ENCODE measurements at places on chromosomes 13 and 19. TPM values are rescaled to one million over a fixed set of nuclear protein-coding genes. Genes with fewer than 3 reads are reported as not detected.
A peak's percentile ranks its signal among the peaks of the same experiment; 100 is the strongest.

GRCh38 chr19:45130888-45131615 is 29.7 kb downstream of the NKPD1 start:
- no peak overlapping the region for H3K4me3 ChIP-seq
- DNase-seq = no peak
- no peak overlapping the region for H3K27ac ChIP-seq
- H3K4me1 ChIP-seq = peaks cover 3% of the 10 kb centered on the region

The FFAR1 gene
- not detected for total RNA-seq

The ELF1 gene
- 61.7 TPM for total RNA-seq

The TRAPPC5 gene
- total RNA-seq = 82.4 TPM

- no peak overlapping the region for H3K4me3 ChIP-seq
- no peaks in the 10 kb centered on the region for H3K27me3 ChIP-seq
- H3K4me1 ChIP-seq = peaks cover 18% of the 10 kb centered on the region
- peak; percentile 4 for DNase-seq
- H3K36me3 ChIP-seq = no peaks in the 10 kb centered on the region
These were observed 155.7 kb upstream of the SLITRK1 start for GRCh38 chr13:84038001-84038400.

DNA sequence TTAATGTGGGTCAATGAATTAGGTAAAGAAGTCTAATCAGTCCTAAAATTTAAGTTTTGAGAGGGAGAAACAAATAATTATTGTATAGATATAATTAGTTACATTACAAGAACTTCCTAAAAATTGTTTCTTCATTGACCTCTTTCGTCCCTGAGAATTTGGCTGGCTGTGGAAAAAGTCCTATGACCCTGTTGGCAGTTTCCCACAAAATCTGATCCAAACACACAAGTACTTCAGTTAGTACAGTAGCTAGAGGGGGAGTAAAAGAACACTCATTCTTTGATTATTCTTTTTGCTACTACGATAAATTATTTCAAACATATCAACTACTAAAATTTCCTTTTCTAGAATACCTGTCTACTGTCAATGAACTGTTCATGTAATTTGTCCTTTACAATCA is 11.3 kb downstream of the POSTN start:
- no peak for DNase-seq
- no peak overlapping the region for H3K4me3 ChIP-seq
- no peaks in the 10 kb centered on the region for H3K27me3 ChIP-seq
- H3K4me1 ChIP-seq = no peaks in the 10 kb centered on the region
- no peaks in the 10 kb centered on the region for H3K36me3 ChIP-seq

The ZNF534 gene
- not detected for total RNA-seq

DNA sequence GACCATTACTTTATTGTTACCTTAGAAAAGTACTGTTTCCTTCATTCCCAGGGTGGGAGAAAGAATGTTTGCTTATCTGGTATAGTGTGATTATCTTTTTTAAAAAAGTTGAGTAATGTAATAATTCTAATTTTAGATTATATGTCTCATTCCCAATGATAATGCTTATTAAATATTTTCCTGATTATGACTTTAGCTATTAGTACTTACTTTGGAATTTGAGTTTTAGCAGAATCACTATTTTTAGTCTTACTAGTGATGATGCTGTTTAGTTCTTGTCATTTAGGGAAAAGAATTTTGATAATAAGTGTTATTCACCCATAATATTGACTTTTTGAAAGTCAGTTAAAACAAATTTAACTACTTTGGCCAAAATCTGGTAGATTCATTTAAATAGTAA is 95.2 kb downstream of the FRY start:
- H3K36me3 ChIP-seq = peaks cover 10% of the 10 kb centered on the region
- H3K4me1 ChIP-seq = no peaks in the 10 kb centered on the region
- H3K4me3 ChIP-seq = no peak overlapping the region
- H3K27ac ChIP-seq = no peak overlapping the region
- no peak for DNase-seq

GRCh38 chr13:25847145-25847544 is 204.7 kb downstream of the SHISA2 start:
- DNase-seq = peak; percentile 22
- no peaks in the 10 kb centered on the region for H3K36me3 ChIP-seq
- H3K4me3 ChIP-seq = no peak overlapping the region
- H3K27ac ChIP-seq = peak overlapping the region; percentile 22
- H3K27me3 ChIP-seq = peaks cover under 1% of the 10 kb centered on the region

The CD209 gene
- not detected for total RNA-seq

DNA sequence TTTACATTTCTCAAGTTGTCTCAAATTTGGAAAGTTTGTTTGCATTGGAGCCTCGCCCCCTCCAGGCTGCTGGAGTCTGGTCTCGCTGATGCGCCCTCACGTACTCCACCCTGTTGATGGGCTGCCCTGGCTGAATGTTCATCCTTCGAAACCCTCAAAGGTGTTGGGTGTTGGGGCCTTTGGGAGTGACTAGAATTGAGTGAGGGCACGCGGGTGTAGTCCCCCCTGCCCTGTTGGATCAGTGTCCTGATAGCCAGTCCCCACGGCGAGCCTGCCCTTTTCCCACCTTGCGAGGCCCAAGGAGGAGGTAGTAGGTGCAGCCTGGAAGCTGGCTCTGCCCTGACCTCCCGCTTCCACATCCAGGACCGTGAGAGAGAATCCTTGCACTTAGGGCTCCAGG is 14.8 kb downstream of the TFDP1 start:
- no peaks in the 10 kb centered on the region for H3K27me3 ChIP-seq
- DNase-seq = no peak
- no peak overlapping the region for H3K4me3 ChIP-seq
- no peak overlapping the region for H3K27ac ChIP-seq

The AMH gene
- total RNA-seq = 4.0 TPM

The EVI5L gene
- 5.2 TPM for total RNA-seq

DNA sequence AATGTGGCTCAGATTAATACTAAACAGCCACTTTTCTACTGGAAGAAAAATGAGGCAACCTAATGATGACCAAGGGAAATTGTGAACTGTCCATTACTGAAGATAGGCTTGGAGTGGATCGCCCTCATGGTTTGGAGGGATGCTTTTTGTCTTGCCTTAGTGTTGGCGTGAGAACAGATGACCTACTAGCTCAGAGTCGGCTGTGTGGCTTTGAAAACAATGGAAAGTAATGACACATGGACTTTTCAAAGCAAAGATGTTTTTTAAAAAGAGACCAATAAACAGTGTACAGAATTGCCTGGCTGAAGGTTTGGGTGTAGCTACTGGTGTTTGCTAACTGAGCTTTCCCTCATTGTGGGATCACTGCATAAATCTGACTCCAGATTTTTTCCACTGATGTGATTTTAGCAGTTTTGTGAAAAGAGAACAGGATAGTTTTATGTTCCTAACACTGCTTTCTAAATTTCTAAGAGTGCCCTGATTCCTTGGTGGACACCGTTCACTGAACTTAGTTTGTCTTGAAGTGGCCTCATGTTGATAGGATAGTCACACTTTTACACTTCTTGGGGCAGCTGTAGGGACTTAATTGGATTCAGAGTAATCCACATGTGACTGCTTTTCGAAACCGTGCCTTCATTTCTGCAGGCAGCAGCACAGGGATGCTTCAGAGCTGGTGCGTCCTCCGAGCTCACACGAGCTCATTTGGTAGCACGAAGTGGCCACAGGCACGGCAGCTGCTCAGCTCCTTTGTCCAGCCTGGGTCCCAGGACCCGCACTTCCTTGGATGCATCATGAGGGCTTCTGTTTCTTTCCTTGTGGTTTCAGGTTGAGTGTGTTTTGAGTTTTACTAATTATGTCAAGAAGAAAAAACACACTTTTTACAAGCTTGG is 4.3 kb downstream of the CEBPG start:
- H3K27ac ChIP-seq = no peak overlapping the region
- H3K27me3 ChIP-seq = no peaks in the 10 kb centered on the region
- H3K4me3 ChIP-seq = no peak overlapping the region
- H3K4me1 ChIP-seq = peaks cover 63% of the 10 kb centered on the region
- H3K36me3 ChIP-seq = peaks cover 40% of the 10 kb centered on the region

DNA sequence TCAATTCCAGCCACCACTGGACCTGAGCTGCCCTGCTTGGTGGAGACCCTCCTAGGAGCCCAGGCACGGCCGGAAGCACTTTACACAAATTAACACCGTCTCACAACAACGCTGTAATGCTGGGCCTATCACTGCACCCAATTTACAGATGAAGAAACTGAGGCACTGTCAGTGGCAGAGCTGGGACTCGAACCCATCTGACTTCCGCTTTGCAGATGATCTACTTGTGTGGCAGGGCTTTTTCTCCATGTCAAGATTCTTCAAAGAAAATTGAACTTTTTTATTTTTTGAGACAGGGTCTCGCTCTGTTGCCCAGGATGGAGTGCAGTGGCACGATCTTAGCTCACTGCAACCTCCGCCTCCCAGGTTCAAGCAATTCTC is 33.8 kb downstream of the ZFR2 start:
- no peaks in the 10 kb centered on the region for H3K36me3 ChIP-seq
- H3K4me1 ChIP-seq = peaks cover 4% of the 10 kb centered on the region
- H3K4me3 ChIP-seq = no peak overlapping the region
- no peaks in the 10 kb centered on the region for H3K27me3 ChIP-seq

- no peaks in the 10 kb centered on the region for H3K27me3 ChIP-seq
- H3K27ac ChIP-seq = peak overlapping the region; percentile 94
- H3K4me1 ChIP-seq = peaks cover 17% of the 10 kb centered on the region
- peak overlapping the region; percentile 90 for H3K4me3 ChIP-seq
- peaks cover 18% of the 10 kb centered on the region for H3K36me3 ChIP-seq
These were observed 605 bp downstream of the CAPNS1 start for GRCh38 chr19:36140304-36141038.

GRCh38 chr19:13083627-13084026 is 19.0 kb downstream of the LYL1 start:
- no peak overlapping the region for H3K4me3 ChIP-seq
- H3K27me3 ChIP-seq = no peaks in the 10 kb centered on the region
- no peak overlapping the region for H3K27ac ChIP-seq
- H3K36me3 ChIP-seq = peaks cover 1% of the 10 kb centered on the region

DNA sequence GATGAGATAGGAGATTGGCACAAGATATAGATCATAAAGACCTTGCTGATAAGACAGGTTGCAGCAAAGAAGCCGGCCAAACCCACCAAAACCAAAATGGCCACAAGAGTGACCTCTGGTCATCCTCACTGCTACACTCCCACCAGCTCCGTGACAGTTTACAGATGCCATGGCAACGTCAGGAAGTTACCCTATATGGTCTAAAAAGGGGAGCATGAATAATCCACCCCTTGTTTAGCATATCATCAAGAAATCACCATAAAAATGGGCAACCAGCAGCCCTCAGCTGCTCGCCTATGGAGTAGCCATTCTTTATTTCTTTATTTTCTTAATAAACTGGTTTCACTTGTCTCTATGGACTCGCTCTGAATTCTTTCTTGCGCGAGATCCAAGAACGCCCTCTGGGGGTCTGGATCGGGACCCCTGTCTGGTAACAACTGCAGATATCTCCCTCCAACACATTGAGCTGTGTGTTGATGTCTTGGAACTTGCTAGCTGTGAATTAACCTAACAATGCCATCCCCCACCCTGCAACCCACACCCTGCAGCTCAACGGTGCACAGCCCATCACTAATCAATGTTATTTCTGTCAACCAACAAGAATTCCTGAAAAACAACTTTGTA is 27.1 kb upstream of the GRTP1 start:
- H3K27me3 ChIP-seq = no peaks in the 10 kb centered on the region
- DNase-seq = no peak
- H3K4me3 ChIP-seq = no peak overlapping the region
- H3K27ac ChIP-seq = no peak overlapping the region
- peaks cover 9% of the 10 kb centered on the region for H3K4me1 ChIP-seq
- H3K36me3 ChIP-seq = peaks cover 6% of the 10 kb centered on the region

GRCh38 chr13:45341799-45342500 is 967 bp upstream of the TPT1 start:
- H3K27ac ChIP-seq = peak overlapping the region; percentile 99
- H3K27me3 ChIP-seq = no peaks in the 10 kb centered on the region
- DNase-seq = no peak

- no peaks in the 10 kb centered on the region for H3K4me1 ChIP-seq
- H3K27me3 ChIP-seq = peaks cover 2% of the 10 kb centered on the region
- no peak overlapping the region for H3K4me3 ChIP-seq
- no peaks in the 10 kb centered on the region for H3K36me3 ChIP-seq
- H3K27ac ChIP-seq = no peak overlapping the region
- no peak for DNase-seq
These were observed 56.2 kb upstream of the USPL1 start for GRCh38 chr13:30561511-30561910.

DNA sequence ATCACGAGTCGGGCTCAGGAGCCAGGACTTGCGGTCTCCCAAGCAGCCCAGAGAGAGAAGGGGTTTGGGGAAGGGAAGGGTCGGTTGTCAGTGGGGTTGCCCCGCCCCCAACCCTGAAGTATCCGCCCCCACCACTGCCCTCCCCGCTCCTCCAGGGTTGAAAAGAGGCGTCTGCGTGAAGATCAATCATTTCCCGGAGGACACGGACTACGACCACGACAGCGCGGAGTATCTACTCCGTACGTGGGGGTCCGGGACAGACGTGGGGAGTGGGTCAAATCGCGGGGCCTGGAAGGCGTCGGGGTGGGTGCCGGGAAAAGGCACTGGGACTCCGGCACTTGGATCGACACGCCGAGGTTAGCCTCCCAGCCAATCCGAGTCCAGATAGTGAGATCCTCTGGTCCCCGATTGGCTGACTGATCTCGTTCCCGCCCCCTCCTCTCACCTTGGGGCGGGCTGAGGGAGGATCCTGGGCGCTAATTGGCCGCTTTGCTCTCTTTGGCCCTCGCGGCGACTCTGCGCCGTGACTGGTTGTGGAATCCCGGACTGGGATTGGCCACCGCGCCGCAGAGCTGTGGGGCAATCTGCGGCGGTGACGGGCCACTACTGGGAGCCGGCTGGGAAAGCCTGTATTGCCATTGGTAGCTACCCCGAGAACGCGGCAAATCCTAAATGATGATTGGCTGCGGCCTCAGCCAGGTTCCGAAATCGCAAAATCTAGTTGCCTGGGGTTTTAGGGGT is 13.3 kb upstream of the CACNG6 start:
- H3K27ac ChIP-seq = no peak overlapping the region
- H3K27me3 ChIP-seq = peaks cover 56% of the 10 kb centered on the region
- peaks cover 33% of the 10 kb centered on the region for H3K4me1 ChIP-seq
- peak overlapping the region; percentile 42 for H3K4me3 ChIP-seq
- peaks cover 2% of the 10 kb centered on the region for H3K36me3 ChIP-seq
- DNase-seq = peak; percentile 47

The APC2 gene
- total RNA-seq = 0.07 TPM

GRCh38 chr13:30923418-30923817 is 9.0 kb upstream of the TEX26 start:
- no peaks in the 10 kb centered on the region for H3K36me3 ChIP-seq
- DNase-seq = no peak
- H3K27me3 ChIP-seq = peaks cover 7% of the 10 kb centered on the region
- no peak overlapping the region for H3K4me3 ChIP-seq
- H3K27ac ChIP-seq = no peak overlapping the region

- peaks cover 10% of the 10 kb centered on the region for H3K36me3 ChIP-seq
- DNase-seq = no peak
- H3K4me1 ChIP-seq = peaks cover 26% of the 10 kb centered on the region
- H3K4me3 ChIP-seq = peak overlapping the region; percentile 97
These were observed 805 bp downstream of the TMEM205 start for GRCh38 chr19:11345122-11345803.

- H3K4me1 ChIP-seq = no peaks in the 10 kb centered on the region
- DNase-seq = no peak
- H3K27ac ChIP-seq = no peak overlapping the region
- H3K27me3 ChIP-seq = peaks cover 10% of the 10 kb centered on the region
These were observed 131.2 kb downstream of the DCLK1 start for GRCh38 chr13:36000028-36000427.
